Left ventricle myocardium superior (tissue), 1 donor: ENCODE measurements at places on chromosomes 1 and 21. TPM values are rescaled to one million over a fixed set of nuclear protein-coding genes. Genes with fewer than 3 reads are reported as not detected.

Gene PLA2G2F
- not detected for total RNA-seq

Gene CR1L
- total RNA-seq: not detected

Gene YRDC
- total RNA-seq: 4.0 TPM

Gene CFAP57
- not detected for total RNA-seq

Gene NR0B2
- total RNA-seq: 5.3 TPM

Gene KRTAP7-1
- total RNA-seq: not detected

Gene RSPO1
- total RNA-seq: 0.47 TPM

Gene RAB3B
- not detected for total RNA-seq

Gene ROR1
- total RNA-seq: 9.0 TPM

Gene TMEM234
- total RNA-seq: 7.4 TPM

Gene OR6F1
- total RNA-seq: not detected

Gene HIVEP3
- total RNA-seq: 6.5 TPM

- DNase-seq: no peak
Measured at GRCh38 chr1:117572546-117572945, 33.3 kb upstream of the TENT5C start.

DNA sequence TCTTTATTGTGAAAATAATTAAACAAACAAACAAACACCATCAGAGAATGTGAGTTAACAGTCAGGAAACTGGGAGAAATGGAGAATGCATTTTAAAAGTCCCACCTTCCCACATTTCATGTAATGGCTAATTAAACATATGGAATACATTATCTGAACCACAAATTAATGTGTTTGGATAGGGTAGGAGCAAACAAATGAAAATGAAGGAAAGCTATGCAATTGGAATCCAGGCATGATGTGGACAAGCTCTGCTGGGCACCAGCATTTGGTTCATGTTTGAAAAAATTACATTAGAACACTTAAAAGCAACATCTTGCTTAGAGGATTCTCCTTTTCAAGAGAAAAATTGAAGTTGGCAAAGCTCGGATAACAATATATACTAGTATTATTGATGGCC is 628.1 kb downstream of the LMO4 start:
- no peak for DNase-seq

DNA sequence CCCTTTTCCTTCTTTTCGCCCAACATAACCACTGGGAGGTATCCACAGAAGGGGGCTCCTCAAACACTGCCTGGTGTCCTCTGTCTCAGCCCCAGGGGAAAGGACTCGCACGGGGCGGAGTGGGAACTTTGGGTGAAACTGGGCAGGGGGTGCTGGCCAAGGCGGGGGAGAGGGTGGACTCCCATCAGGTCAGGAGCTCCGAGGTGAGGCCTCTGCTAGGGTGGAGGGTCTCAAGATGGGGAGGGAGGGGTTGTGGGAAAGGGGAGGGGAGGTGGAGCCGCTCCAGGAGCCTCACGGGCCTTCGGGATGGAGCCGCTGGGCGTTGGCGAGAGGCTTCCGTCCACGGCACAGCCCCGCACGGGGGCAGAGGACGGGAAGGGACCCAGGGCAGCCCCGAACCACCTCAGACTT is 43.2 kb upstream of the POFUT2 start:
- DNase-seq: no peak

GRCh38 chr1:151311589-151312331 is 15.5 kb downstream of the PI4KB start:
- peak; percentile 61 for DNase-seq

- DNase-seq: no peak
Measured at GRCh38 chr1:181816608-181817007, 244.9 kb downstream of the ZNF648 start.

DNA sequence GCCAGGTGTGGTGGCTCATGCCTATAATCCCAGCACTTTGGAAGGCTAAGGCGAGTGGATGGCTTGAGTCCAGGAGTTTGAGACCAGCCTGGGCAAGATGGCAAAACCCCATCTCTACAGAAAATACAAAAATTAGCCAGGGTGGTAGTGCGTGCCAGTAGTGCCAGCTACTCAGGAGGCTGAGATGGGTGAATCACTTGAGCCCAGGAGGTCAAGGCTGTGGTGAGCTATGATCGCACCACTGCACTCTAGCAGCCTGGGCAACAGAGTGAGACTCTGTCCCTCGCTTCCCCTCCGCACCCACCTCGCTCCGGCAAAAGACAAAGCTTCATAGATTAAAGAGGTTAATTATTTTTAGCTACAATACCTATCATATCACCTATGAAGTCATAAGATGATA is 100.0 kb downstream of the HHAT start:
- no peak for DNase-seq

- no peak for DNase-seq
Measured at GRCh38 chr1:192603218-192603787, 27.7 kb downstream of the RGS1 start.

- DNase-seq: no peak
Measured at GRCh38 chr21:42214921-42215320, 4.0 kb upstream of the ABCG1 start.

GRCh38 chr21:33036430-33037162 is 10.9 kb downstream of the OLIG2 start:
- DNase-seq: peak; percentile 50

DNA sequence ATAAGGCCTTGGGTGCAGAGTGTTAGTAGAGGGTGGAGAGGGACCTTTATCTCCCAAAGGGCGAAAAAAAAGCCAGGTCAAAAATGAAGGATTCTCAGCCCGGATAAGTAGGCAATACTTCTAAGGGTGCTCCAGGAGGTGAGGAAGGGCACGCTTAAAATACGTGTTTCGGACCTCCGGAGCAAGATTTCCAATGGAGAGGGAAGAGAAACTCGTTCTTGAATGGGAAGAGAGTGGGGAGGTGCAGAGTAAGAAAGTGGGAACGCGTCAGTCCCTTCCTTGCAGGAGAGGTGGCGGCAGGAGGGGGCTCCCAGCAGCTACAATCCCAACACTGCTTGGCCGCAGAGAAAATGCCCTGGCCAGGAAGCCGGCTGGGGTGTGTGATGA is 581 bp downstream of the EFCAB14 start:
- no peak for DNase-seq

DNA sequence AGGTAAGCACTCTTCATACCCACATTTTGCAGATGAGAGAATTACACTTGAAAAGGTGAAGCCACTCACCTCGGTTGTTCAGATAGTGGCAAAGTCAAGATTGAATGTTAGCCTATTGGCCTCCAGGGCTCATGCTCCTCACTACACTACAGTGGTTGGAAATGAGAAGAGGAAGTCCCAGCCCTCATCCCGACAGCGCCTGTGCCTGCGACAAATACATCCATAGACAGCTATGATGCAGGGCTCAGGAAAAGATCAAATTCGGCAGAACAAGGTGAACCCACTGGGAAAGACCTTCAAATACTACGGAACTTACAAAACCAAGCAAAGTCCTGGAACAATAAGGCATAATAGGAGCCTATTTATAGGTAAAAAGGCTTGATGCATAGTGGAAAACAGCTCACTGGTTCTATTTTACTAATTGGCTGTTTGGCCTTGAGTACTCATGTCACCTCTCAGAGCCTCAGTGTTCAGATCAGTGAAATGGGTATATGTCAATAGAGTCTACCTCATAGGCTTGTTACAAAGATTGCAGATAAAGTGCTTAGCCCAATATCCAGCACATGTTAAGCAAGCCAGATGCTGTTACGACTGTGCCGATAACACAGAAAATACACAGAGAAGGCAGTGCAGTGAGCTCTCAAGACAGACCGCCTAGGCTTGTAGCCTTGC is 3.5 kb downstream of the SPOCD1 start:
- no peak for DNase-seq

DNA sequence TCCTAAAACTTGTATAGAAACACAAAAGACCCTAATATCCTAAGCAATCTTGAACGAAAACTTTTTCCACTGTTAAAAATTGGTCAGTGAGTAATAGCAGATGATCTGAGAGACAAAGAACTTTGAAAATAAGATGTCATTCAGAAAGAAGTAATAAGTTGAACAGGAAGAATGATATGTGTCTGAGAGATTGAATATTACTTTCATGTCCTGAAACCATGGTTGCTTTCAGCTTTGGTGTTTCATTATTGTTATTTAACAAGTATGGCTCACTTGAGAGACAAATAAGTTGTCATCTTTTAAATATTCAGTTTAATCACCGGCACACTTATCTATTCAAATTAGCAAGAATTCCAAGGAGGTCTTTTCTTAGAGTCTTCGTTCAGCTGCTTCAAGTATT is 11.4 kb downstream of the PRKACB start:
- no peak for DNase-seq

GRCh38 chr1:183277821-183278738 is 92.0 kb downstream of the LAMC2 start:
- no peak for DNase-seq

DNA sequence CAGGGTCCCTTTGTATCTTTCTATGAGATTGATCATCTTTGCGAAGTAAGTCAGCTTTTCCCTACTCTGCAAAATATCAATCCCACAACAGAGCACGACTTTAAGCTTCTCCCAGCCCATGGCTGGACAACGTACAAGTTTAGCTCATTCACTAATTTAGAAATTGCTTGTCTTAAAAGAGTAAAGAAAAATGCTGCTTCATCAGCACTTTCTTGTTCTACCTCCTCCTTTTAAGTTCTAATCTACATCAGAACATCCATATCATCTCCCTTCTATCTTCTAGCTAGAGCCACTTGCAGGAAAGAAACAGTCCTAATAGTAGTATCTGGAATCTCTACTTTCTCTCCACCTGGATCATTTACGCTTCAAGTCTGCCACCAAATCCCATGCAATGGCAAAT is 441.2 kb upstream of the ESRRG start:
- DNase-seq: no peak

DNA sequence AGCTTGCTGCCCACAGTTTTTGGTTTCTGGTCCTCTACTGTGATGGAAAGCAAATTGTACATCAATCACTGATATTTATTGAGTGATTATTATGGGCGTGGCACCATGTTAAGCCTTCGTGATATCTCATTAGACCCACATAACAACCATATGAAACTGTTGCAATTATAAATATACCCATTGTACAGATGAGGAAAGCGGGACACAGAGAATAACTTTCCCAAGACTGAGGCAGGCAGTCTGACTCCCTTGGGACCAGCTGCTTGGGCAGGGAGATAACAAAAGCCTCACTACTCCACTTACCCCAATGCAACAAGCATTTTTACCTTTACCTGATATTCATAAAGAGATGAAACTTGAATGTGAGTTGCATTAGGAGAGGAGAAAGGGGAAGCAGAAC is 4.3 kb upstream of the CASZ1 start:
- DNase-seq: no peak

GRCh38 chr1:234887016-234887900 is 241.4 kb downstream of the TOMM20 start:
- DNase-seq: peak; percentile 81

GRCh38 chr21:44578371-44579055 is 1.9 kb downstream of the KRTAP10-5 start:
- no peak for DNase-seq

DNA sequence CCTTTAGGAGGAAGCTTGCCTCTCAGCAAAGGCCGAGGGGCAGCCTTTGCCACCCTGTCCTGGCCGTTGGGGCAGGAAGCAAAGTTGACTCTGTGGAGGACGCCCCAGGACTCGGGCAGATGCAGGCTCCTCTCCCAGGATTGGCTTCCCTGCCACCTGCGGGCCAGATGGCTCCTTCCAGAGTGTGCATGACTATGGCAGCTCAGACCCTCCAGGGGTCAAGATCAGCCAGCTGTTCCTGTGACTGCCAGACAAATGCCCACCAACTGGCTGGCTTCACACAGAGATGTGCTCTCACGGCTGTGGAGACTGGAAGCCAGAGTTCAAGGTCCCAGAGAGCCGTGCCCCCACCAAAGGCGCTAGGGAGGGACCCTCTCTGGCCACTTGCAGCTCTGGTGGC is 87.0 kb upstream of the VAMP3 start:
- DNase-seq: no peak
